ENCODE measurements at places on chromosomes 5 and 9.

DNA sequence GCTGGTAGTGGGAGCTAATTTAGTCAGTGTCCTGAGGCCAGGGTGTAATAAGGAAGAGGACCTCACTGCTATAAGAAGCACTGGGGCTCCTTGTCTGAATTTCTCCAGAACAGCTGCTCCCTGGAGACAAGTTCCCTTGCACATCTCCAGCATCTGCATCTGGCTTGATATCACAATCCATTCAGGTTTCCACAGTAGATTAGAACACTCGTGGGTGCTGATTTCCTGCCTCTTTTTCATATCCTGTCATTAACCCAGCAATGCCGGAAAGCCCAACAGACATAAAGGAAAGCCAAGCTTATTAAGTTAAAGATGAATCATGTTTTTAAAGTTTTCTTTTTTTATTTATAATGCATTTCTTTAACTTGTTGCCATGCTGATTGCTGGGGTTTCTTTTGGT is 232.3 kb upstream of the WWC1 start:
- DNase-seq: no peak

- no peak for DNase-seq
Measured at GRCh38 chr9:110123341-110124095, 84.4 kb downstream of the C9orf152 start.

DNA sequence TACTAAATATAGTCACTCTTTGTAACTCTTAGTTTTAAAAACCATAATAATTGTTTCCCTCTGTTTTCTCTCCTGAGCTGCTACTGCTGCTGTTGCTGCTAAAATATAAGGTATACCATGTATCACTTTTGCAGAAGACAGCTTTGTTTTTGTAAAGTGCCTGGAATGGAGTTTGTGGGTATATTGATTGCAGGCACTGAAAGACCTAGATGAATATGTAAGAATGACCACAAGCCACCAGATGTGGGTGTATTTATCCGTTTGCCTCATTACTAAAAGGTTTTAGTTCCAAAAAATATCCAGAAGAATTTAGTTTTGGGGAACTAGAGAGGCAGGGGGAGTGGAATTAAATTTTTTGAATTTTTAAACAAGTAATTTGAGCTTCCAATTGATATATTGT is 151.1 kb upstream of the CDKN2B start:
- no peak for DNase-seq

DNA sequence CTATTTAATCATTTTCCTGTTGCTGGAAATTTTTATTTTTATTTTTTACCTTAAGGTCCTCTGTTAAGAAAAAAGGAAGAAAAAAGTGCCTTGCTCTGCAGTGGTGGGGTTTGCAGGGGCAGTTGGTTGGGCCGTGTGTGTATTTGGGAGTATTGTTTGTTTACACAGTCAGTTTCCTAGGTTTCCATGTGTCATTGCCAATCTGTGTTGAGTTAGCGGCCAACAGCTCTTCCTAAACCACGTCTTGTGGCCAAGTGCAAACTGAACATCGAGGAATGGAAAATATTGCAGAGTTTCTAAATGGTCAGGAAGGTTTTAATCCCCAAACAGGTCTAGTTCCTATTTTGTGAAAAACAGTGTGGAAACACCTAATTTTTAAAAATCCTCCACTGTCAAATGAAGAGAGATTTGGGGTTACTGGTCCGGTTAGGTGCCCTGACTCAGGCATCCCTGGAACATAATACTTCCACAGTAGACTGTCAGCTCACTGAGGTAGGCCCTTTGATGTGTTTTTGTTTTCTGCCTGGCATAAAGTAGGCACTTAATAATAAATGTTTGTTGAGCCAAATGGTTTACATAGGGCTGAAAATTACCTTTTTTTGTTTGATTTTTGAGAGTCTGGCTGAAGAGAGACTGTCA is 37.0 kb downstream of the MAMDC2 start:
- DNase-seq: no peak

- DNase-seq: no peak
Measured at GRCh38 chr9:131387394-131387793, 6.5 kb upstream of the PRRC2B start.

GRCh38 chr5:180644825-180645273 is 4.6 kb downstream of the FLT4 start:
- DNase-seq: no peak

GRCh38 chr5:14165375-14166106 is 22.4 kb downstream of the TRIO start:
- peak; percentile 67 for DNase-seq

DNA sequence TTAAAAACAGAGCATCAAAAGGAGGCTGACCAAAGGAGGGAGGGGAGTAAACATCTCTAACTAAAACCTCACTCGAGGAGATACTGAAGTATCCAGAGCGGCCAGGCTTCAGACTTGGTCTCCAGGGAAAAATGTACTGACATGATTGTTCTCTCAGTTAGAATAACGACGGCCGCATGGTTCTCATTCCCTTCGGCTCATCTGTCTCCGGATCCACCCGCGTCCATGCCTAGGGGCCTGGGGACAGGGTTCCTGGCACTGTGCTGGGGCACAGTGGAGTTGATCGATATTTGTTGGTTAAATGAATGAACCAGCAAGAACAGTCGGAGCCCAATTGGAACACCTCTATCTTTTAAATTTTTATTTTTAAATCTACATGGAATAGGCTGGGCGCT is 167.1 kb upstream of the PHYKPL start:
- DNase-seq: no peak

DNA sequence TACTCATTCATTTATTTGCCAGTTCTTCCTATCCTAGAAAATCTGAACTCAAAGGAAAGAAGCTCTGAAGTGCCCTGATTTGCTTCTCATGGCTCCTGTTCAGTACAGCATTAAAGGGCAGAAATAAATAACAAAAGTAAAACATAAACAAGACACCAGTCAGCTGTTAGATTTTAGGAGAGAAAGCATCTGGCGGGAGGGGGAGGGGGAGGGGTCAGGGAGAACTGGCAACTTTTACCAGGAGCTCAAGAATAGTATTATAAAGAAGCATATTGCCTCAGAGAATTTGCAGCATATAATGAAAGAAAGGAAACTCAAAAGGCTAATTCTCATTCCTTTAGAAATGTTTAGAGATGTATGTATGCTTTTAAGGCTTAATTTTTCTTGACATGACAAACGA is 68.1 kb downstream of the SEMA6A start:
- no peak for DNase-seq

- DNase-seq: no peak
Measured at GRCh38 chr9:127201071-127201541, 63.5 kb upstream of the GARNL3 start.

DNA sequence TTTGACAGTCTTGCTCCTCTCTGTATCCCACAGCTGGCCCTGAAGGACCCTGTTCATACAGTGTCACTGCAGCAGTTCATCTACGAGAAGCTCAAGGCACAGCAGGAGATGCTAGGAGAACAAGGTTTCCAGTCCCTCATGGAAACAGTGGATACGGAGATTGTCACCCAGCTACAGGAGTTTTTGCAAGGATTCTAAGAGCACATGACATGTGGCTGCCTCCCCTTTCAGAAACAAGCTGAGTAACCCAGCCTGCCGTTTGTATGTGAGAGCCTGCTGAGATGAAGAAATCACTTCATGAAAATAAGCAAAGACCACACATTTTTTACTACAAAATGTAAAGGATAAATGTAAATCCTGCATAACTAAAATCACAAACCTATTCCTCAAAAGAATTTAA is 48.5 kb downstream of the LRRC70 start:
- DNase-seq: no peak

DNA sequence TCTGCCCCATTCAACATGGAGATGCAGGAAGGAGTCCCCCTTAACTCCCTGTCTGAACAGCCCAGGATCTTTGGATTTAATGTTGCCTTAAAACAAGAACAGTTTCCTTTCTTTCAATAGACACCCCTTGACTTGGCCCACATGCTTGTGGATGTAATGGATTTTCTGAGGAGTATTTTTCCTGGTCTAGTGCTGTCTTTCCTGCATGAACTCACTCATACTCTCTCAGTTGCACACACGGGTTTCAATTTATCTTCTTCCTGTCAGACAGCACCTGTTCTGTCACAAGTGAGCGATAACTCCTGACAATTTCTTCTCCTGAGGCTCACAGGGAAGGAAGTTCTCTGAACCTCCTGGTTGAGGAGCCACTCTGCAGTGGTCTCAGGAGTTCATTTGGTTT is 85.1 kb downstream of the ACER2 start:
- no peak for DNase-seq

GRCh38 chr9:134134949-134135342 is 936 bp upstream of the WDR5 start:
- no peak for DNase-seq

DNA sequence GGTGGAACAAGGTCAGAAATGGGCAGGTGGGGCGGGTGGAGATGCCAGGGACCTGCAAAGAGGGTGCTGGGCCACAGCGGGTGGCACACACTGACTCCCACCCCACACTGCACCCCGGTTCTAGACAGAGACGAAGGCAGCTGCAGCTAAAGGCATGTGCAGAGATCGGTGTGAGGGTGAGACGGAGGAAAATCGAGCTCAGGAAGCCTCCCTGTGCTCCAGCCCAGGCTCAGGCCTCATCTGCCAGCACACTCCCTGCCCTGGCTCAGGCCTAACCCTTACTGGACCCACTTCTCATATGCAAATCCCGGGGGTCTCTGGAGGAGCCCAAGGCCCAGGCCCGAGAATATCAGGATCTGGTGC is 130.8 kb upstream of the PPP1R26 start:
- DNase-seq: no peak

Measured in SW 1271 (cell line).